ENCODE measurements at places on chromosomes 4 and X. TPM values are rescaled to one million over a fixed set of nuclear protein-coding genes. Genes with fewer than 3 reads are reported as not detected.

The ZFP92 gene
- 2.9 TPM for total RNA-seq

DNA sequence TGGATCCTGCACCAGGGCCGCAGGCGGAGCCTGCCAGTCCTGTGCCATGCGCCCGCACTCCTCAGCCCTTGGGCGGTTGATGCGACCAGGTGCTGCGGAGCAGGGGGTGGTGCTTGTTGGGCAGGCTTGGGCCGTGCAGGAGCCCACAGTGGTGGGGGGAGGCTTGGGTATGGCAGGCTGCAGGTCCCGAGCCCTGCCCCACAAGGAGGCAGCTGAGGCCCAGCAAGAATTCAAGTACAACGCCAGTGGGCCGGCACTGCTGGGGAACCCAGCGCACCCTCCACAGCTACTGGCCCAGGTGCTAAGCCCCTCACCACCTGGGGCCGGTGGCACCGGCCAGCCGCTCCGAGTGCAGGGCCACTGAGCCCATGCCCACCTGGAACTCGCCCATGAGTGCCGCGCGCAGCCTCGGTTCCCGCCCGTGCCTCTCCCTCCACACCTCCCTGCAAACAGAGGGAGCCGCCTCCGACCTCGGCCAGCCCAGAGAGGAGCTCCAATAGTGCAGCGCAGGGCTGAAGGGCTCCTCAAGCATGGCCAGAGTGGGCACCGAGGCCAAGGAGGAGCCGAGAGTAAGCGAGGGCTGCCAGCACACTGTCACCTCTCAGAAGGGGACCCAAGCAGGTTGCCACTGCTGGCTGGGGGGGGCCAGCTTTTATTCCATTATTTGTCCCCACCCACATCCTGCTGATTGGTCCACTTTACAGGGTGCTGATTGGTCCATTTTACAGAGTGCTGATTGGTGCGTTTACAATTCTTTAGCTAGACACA, 339.0 kb upstream of the KLF3 start:
- DNase-seq, result no peak

The DAPP1 gene
- total RNA-seq, result 40.3 TPM

The TMPRSS11D gene
- total RNA-seq, result not detected

DNA sequence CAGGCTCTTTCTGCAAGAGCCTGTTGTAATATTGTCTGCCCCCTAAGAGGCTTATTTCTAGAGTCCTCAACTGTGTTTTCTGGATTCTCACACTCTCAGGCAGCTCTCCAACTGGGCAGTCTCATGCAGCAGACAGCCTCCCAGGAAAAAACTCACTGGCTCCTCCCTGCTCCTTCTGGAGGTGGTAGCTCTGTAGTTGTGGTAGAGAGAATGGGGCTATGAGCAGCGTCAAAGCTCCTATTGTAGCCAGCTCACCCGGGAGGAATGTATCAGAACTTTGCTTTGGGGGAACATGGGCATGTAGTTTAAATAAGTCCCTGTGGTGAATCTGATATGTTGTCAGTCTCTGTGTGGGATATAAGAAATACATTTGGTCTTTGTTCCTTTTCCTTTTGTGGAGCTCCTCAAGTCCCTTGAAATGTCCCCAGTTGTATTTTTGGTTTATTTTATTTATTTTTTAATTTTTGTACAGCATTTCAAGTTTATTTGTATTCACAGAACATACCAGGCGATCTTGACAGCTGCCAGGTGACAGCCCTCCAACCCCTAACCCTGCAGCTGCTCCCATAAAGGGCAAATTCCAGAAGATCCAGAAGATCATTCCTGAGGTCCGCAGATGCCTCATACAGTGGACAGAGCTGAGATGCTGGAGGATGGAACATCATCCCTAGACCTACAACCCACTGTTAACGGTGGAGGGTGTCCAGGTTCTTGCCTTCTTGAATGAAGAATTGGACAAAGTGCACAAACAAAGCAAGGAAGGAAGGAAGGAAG, 45.7 kb downstream of the TRIM61 start:
- no peak for DNase-seq

GRCh38 chr4:98203332-98204235, 57.6 kb upstream of the RAP1GDS1 start:
- no peak for DNase-seq

GRCh38 chrX:74911494-74911893, 13.8 kb downstream of the NEXMIF start:
- DNase-seq, result no peak

GRCh38 chrX:42823443-42823842, 45.5 kb upstream of the PPP1R2C start:
- DNase-seq, result no peak

GRCh38 chr4:173448103-173448502, 49.2 kb upstream of the SCRG1 start:
- DNase-seq, result no peak

DNA sequence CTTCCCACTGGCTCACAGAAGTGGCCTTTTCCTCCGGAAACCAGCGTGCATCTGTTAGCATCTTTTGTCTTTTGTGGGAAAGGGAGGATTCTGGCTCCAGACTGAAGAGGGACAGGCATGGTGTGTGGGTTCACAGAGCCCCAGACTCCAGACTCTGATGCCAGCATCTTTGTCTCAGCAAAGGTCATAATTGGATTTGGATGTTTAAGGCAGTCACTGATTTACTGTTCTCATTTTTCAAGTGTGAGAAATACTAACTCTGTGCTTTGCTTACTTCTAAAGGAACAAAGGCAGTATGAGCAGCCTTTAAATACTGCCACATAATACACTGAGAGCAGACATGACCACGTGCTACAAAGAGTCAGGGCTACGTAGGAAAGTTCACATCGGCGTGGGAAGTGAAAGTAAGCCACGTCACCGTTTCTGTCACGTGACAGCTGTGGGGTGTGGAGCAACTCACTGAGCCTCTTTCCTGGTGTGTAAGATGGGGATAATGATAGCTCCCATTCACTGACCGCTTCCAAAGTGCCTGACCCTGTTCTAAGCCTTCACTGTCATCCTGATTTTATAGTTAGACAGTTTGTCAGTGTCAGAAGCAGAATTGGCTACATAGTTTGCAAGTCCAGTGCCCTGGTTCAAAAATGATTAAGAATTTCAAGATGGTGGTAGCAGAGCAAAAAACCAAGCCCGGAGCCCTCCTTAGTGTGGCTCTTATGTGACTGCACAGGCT, 24.8 kb upstream of the TMSB4X start:
- DNase-seq, result peak; percentile 94

The FAM47A gene
- not detected for total RNA-seq

- no peak for DNase-seq
These were observed 23.7 kb downstream of the FAT1 start for GRCh38 chr4:186699881-186700397.

DNA sequence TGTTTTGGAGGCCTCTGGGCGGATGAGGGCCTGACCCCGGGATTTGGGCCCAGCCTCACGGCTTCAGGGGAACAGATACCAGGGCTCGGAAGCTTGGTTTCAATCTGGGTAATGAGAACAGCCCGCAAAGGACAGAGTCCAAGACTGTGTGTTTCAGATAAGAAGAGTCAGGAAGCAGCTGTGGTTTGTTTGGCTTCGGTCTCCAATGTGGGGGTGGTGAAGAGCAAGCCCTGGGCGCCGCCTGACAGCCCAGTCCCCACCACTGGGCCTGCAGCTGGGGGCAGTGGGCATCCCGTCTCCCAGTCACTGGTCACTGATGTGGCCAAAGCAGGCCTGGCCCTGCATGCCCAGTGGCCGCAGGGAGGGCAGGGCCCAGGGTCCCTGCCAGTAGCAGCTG, 9.1 kb downstream of the WFS1 start:
- DNase-seq, result no peak

- DNase-seq, result no peak
These were observed 19.1 kb downstream of the MTNR1A start for GRCh38 chr4:186536285-186536684.

The VCX2 gene
- total RNA-seq, result not detected

GRCh38 chr4:173411106-173411693, 12.3 kb upstream of the SCRG1 start:
- no peak for DNase-seq

The ANXA3 gene
- total RNA-seq, result 50.7 TPM

GRCh38 chrX:139167282-139167681, 363.3 kb upstream of the F9 start:
- DNase-seq, result no peak

GRCh38 chr4:24243641-24244040, 340.7 kb downstream of the DHX15 start:
- DNase-seq, result no peak

DNA sequence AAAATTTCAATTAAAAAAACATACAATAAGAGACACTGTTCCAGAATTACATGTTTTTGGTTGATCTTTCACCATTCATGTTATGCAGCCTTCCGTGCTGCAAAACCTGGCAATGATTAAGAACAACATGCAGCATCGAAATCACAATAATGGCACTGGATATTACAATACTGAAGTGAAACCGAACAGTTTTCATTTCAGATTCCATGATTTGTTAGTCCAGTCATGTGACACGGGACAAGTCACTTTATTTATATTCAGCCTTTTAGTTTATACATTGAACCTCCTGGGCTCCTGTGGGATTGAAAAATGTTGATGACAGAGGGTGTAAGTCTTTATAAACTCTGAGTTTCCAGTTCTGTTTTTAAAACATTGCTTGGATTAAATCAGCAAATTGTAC, 142.5 kb upstream of the TTC29 start:
- no peak for DNase-seq

- DNase-seq, result no peak
These were observed 268.4 kb downstream of the DCTD start for GRCh38 chr4:182648766-182649165.

The TMPRSS11B gene
- total RNA-seq, result not detected

DNA sequence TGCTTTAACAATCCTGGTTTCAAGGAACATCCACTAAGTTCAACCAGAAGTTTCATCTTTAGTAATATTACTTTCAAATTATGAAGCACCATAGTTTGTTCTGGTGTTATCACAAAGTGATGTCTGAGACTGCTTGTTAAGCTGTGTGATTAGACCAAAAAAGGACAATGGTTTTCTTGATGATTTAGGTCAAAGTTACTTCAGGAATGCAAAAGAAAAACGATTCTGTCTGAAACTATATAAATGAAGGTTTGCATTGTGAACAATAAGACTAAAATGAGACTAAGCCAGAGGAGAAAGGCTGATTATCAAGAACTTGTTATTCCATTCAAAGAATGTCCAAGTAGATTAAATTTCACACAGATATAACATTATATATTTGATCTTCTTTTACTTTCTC, 122.4 kb upstream of the ETNPPL start:
- no peak for DNase-seq

- no peak for DNase-seq
These were observed at the start of gene C4orf51 for GRCh38 chr4:145679991-145680455. Gene C4orf51 (plus strand): TSS chr4:145680146. CDS start chr4:145680204, 58 bp downstream.

GRCh38 chr4:115126491-115126890, 13.1 kb upstream of the NDST4 start:
- no peak for DNase-seq

The SCOC gene
- 37.2 TPM for total RNA-seq

DNA sequence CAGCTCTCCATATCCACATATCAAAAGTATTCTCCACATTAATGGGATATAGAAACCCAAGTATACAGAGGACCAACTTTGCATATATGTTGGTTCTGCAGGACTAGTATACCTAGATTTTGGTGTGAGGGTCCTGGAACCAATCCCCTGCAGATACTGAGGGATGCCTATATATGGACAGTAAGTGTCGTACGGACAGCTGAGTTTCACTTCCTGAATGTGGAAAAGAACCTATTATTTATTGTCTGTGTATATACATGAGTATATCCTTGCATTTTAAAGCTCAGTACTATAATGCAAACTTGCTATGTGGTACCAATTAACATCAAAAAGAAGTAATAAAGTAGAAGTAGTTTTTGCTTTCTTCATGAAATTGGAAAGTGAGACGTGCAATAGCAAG, 101.9 kb downstream of the FBXW7 start:
- no peak for DNase-seq

DNA sequence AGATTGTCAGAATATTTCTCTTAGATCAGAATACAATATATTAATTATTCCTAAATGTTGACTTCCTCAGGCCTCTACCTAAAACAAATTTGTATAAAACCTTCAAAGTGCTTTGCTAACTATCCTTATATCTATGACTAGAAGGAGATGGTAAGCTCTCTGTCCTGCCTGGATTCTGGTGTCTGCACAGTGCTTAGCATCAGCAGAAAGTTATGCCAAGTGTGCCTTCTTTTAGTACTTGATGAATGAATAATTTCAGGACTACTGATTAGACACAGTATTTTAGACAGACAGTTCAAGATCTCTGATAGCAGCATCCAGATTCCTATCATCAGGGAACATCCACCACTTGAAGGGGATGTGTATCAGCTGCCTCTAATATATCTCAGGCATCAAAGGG, 242.4 kb upstream of the TLL1 start:
- DNase-seq, result no peak

DNA sequence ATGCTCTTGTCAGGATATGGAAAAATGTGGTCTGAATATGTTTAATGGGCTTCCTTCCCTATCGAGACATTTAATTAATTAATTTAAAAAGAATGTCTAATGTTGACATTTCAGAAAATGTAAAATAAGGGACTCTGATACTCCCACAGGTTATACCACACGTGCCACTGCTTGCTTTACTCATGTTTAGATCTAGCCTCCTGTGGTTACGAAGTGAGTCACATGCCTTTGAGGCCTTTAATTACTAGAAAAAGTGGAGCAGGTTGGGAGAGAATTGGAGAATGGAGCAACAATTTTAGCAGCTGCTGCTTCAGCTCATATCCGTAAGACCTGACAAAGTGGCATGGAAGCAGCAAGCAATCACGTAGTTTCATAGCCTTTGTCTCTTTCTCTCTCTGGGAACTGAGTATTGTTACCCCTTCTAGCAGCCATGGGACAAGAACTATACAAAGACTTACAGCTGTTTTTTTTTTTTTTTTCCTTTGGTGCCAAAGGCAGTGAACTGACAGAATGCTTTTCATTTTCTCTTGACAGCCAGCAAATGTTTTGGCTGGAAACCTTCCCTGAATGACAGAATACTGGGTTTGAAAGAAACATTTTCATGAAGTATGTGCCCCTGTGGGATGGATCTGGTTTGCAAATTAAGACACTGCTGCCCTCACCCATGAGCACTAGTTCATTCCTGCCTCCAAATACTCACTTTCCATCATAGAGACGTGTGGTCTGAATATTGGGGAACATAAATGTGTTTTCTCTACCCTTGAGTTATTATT, 355.1 kb upstream of the PABPC5 start:
- DNase-seq, result no peak

- DNase-seq, result no peak
These were observed 471.0 kb downstream of the BCOR start for GRCh38 chrX:39626749-39627148.

DNA sequence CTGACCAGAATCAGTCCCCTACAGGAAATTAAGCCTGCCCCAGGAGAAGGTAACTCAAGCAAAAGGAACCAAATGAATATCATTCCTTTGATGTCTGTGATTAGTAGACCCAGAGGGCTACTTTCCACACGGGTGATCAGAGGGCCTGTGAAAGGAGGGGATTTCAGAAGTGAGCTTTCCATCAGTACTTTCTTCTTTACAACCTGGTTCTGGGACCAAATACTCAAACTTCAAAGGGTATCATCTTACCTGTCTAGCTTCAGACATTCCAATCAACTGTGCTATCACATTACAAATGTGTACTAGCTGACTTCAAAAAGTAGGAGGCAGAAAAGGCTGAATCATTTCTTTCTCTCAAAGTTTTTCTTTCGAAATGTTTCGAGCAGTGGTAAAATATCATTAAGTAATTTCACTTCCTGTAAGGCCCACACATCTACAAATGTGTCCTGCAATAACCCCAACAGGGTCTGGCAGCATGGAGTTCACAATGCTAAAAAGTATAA, 23.9 kb downstream of the ACSL4 start:
- DNase-seq, result no peak

- DNase-seq, result no peak
These were observed at the start of gene SLC10A6 for GRCh38 chr4:86848732-86849619. Gene SLC10A6 (minus strand): TSS chr4:86849384. CDS start chr4:86849115, 269 bp downstream.

GRCh38 chr4:621296-622070, 3.9 kb upstream of the PDE6B start:
- peak; percentile 63 for DNase-seq

The GAGE1 gene
- not detected for total RNA-seq
